ENCODE measurements at places on chromosomes 6 and 20. TPM values are rescaled to one million over a fixed set of nuclear protein-coding genes. Genes with fewer than 3 reads are reported as not detected.
A peak's percentile ranks its signal among the peaks of the same experiment; 100 is the strongest.

DNA sequence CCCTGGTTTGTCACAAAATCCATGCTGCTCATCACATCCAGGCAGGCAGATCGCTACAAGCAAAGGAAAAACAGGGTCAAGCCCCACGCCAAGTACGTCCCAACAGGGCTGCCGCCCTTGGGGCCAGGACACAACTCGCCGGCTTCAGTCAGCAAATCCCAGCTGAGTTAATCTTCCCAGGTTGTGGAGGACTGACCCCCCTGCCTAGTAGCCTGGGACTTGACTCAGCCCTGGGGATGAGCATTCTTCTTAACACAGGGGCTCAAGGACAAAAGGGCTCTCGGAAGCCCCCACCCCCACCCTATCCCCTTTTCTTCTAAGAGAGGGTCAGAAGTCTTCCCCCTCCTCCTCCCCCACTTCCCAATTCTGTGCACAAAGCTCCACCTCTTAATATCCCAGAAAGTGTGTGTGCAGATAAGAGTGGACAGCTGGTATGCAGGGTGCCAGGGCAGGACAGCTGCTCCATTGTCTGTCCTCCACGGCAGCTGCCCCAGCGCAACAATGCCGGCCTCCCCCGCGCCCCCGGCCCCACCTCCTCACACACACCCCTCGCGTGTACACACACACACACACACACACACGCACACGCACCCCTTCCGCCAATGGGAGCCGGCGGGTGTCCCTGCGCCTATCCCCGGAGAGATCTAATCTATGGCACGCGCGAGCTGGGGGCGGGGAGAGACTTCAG is 4.5 kb downstream of the DLL1 start:
- ATAC-seq, result no peak

- ATAC-seq, result no peak
Observed at GRCh38 chr6:85416049-85416448, 33.8 kb upstream of the NT5E start.

DNA sequence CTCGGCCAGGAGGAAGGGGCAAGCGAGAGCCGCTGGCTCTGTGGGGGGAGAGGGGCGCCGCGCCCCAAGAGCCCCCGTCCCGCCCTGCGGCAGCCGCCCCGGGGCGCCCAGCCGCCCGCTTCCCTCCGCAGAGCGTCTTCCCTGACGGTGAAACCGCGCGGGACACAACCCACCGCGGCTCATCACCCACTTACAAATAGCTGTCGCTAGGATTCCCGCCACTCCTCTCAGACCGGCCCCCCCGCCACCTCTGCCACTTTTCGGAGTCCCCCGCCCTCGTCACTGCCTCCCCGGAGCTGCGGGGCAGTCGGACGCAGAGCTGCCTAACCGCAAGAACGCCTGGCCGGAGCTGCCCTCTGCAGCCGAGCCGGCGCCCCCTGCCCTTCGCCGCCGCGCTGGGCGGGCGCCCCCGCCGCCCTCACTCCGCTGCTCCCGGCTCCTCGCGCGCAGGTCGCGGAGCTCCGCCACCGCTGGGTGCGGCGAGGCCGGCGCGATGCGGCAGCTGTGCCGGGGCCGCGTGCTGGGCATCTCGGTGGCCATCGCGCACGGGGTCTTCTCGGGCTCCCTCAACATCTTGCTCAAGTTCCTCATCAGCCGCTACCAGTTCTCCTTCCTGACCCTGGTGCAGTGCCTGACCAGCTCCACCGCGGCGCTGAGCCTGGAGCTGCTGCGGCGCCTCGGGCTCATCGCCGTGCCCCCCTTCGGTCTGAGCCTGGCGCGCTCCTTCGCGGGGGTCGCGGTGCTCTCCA is at the start of gene SLC35D3:
Gene SLC35D3 (plus strand): TSS at position 366 of the 749 bp plus-strand sequence. CDS start 128 bp downstream, at position 494.
- peak; percentile 71 for ATAC-seq

DNA sequence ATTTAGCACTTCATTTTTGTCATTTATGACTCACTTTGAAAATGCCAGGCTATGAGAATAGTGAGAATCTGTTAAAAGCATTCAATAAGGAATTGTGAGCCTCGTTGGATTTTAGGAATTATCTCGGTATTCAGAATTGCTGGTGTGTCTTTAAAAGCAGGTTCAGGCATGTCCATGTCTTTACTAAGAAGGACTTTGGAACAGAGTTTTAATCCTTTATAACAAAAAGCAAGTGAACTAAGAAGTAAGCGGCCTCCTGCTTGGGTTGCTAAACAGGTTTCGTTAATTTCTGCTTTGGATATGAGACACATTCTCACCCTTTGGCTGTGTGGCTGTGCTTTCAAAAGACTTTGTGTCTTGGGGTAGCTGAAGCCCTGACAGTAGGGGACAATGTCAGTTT is 74.9 kb downstream of the IGF2R start:
- no peak for ATAC-seq

GRCh38 chr6:15254070-15254975 is 8.5 kb downstream of the JARID2 start:
- ATAC-seq, result peak; percentile 55

- ATAC-seq, result no peak
Observed at GRCh38 chr20:25148982-25149846, 46.3 kb upstream of the ENTPD6 start.

GRCh38 chr20:17612287-17612991 is 42.6 kb downstream of the DSTN start:
- peak; percentile 15 for ATAC-seq

GRCh38 chr6:157908369-157909281 is 73.0 kb upstream of the SYNJ2 start:
- no peak for ATAC-seq

GRCh38 chr6:11409371-11409770 is 128.2 kb upstream of the TMEM170B start:
- ATAC-seq, result no peak

DNA sequence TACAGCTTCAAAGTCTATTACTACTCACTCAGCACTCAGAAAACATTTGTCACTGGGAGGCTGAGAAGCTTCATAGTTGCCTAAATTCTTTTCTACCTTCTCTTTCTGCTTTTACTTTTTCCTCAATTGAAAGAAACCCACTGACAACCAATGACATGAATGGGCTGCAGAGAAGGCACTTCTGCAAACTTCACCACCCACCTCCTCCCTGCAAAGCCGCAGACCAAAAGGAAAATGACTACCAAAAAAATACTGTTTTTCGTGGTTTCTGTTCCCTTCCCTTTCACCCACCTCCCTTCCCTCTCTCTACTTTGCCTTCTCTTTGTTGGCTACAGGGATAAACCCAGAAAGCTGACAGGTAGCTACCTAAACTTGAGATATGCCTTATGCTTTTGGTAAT is 3.2 kb downstream of the GNAS-AS1 start:
- no peak for ATAC-seq

- ATAC-seq, result no peak
Observed at GRCh38 chr6:9484091-9484490, 930.8 kb downstream of the TFAP2A start.

- peak; percentile 83 for ATAC-seq
Observed at GRCh38 chr20:25309395-25310267, 61.7 kb downstream of the PYGB start.

- no peak for ATAC-seq
Observed at GRCh38 chr6:167990016-167990945, 7.2 kb upstream of the KIF25 start.

DNA sequence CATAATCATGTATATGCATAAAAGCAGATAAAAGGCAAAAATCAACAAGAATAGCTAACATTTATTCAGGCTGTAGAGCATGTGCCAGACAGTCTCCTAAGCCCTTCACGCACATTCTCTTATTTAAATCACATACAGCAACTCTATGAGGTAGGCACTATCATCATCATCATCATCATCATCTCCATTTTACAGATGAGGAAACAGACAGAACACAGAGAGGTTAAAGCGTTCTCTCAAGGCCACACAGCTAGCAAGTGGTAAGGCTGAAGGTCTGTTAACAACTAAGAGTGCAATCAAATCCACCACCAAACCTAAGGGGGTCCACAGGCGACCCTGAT is 857 bp upstream of the PLEKHG1 start:
- ATAC-seq, result no peak

DNA sequence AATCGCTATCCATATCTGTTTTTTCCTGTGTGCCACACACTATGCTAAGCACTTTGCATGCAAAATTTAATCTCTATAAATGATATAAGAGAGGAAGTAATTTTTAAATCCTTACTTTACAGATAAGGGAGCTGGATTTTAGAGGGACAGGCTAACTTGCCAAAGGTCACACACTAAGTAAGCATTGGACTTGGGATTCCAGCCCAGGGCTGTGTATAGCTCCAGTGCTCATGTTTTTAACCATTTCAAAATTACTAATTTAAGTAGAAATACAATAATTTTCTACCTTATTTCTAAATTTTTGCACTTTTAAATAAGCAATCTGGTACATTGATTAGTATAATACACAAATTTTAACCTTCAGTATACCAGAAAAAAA is 144.6 kb downstream of the UST start:
- no peak for ATAC-seq

GRCh38 chr6:55276745-55277530 is 50.3 kb upstream of the GFRAL start:
- ATAC-seq, result no peak

DNA sequence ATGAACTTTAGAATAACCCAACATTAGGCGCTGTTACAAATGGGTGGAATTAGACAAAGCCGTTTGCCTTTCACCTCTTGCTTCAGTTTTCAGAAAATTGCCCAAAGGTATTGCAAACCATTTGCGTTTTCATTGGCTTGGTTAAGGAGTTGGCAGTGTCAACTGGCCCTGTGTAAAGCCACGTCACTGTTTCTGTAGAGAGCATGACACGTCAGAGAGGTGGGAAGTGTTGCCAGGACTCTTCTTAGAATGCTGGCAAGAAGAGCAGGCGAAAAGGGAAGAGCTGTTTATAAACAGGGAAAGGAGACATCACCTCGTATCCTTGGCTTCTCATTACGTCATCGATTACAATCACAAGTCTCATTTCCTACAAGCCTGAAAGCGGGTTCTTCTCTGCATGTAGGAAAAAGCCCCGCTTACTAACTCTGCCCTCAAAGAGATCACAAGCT is 4.2 kb upstream of the IRF4 start:
- no peak for ATAC-seq

PNLDC1 gene
- total RNA-seq, result 0.22 TPM

PGC gene
- not detected for total RNA-seq

PEDS1 gene
- 6.9 TPM for total RNA-seq

RBM24 gene
- total RNA-seq, result 2.5 TPM

HRH3 gene
- total RNA-seq, result 0.49 TPM

AURKA gene
- 6.0 TPM for total RNA-seq

RHAG gene
- total RNA-seq, result not detected

TUBE1 gene
- 55.2 TPM for total RNA-seq

XKR7 gene
- total RNA-seq, result 15.0 TPM

APCDD1L gene
- total RNA-seq, result 0.11 TPM

STMND1 gene
- total RNA-seq, result 0.15 TPM

DEFB110 gene
- total RNA-seq, result not detected

Measured in motor neuron (in vitro differentiated cells).